ENCODE measurements at places on chromosomes 1 and 21.

DNA sequence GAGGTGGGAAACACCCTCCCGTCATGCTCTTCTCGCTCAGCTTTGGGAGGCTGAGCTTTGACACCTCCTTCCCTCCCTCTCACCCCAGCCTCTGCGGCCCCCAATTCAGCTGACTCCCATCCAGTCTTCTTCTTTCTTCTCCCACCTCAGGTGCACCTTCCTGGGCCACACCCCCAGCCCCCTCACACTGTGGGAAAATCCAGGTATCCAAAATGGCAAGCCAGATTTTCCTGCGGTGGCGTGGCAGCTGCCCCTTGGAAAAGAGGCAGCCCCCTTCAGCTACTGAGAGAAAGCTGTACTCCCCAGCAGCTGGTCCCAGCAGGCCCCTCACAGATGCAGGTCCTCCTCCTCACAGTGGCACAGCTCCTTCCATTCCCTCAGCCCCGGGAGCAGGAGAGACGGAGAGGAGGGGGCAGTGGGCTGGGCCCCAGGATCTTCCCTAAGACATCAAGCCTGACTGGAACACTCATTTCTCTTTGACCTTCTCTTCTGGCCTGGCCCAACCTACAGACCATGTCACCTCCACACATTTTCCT, 61.6 kb downstream of the OPTC start:
- DNase-seq, result no peak

DNA sequence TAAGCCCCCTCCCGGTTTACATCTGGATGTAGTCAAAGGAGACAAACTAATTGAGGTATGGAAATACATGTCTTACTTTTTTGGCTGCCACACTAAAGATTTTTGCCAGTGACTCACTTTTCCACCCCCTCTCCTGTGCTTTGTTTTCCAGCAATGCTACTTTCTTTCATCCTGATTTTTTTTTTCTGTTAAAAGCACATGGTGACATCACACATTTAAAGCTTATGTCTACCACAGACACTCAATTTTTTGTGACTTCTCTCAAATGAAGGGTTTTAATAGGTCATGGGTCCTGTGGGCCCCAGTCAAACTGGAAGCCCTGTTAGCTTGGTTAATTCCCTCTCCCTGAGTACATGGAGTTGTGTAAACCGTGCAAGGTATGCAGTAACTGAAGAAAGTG, 2.2 kb downstream of the PPP1R8 start:
- DNase-seq, result no peak

GRCh38 chr1:4083231-4084047, 183.4 kb upstream of the C1orf174 start:
- DNase-seq, result no peak

- DNase-seq, result no peak
Measured at GRCh38 chr1:31930836-31931592, 7.2 kb downstream of the PTP4A2 start.

DNA sequence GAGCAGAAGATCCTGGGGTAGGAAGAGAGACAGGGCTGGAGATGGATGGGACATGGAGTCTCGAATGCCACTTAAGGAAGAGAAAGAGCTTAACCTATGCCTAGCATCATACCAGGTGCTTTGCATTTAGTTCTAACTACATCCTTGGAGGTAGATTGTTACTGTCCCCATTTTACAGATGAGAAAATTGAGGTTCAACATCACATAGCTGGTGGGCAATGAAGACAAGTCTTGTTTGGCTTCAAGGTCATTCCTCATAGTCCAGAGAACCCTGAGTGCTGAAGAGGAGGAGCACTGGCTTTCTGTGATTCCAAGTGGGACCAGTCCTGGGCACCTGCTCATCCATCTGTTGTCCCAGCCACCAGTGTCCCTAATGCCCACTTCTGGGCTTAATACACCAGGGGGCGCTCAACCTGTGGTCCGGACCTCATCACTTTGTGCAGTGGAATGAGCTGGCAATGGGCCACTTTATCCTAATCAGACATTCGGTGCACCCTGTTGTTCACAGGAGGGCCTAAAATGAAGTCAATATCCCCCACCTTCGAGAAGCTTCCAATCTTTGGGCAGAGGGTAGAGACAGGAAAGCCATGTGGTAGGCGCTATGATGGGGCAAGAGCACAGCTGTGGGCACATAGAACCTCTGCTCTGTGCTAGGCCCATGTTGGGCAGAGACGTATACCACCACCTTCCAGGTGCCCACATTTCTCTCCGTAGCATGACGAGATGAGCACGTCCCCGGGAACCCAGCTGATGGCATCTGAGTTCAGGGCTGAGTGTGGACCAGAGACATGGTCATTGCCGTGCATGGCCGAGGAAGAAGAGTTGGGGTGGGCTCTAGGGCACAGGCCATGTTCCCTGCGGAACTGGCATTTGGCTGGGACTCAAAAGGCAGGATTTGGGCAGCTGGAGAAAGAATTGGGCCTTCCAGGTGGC, 9.2 kb downstream of the RPS6KA1 start:
- no peak for DNase-seq

GRCh38 chr1:83882906-83883305, 116.0 kb downstream of the TTLL7 start:
- no peak for DNase-seq

- no peak for DNase-seq
Measured at GRCh38 chr1:40004857-40005256, 35.7 kb upstream of the CAP1 start.

- no peak for DNase-seq
Measured at GRCh38 chr1:115282807-115283208, 55.2 kb downstream of the NGF start.

- DNase-seq, result no peak
Measured at GRCh38 chr1:222247081-222247480, 300.8 kb downstream of the HHIPL2 start.

GRCh38 chr1:191279266-191279800, 801.7 kb upstream of the BRINP3 start:
- DNase-seq, result no peak

DNA sequence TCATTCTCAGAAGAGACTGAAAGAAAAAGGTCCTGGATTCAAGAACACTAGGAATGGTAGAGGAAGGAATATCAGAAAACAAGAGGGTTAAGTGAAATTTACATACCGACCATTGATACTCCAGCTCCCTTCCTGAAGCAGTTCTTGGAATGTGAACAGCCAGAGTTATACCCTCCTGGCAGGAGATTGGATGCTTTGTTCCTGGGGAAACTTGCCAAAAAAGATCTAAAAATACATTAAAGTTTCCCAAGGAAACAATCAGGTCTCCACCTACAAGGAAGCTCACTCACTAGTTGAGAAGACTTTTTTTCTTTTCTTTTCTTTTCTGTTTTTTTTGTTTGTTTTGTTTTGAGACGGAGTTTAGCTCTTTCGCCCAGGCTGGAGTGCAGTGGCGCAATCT, 91.1 kb downstream of the HLX start:
- DNase-seq, result no peak

DNA sequence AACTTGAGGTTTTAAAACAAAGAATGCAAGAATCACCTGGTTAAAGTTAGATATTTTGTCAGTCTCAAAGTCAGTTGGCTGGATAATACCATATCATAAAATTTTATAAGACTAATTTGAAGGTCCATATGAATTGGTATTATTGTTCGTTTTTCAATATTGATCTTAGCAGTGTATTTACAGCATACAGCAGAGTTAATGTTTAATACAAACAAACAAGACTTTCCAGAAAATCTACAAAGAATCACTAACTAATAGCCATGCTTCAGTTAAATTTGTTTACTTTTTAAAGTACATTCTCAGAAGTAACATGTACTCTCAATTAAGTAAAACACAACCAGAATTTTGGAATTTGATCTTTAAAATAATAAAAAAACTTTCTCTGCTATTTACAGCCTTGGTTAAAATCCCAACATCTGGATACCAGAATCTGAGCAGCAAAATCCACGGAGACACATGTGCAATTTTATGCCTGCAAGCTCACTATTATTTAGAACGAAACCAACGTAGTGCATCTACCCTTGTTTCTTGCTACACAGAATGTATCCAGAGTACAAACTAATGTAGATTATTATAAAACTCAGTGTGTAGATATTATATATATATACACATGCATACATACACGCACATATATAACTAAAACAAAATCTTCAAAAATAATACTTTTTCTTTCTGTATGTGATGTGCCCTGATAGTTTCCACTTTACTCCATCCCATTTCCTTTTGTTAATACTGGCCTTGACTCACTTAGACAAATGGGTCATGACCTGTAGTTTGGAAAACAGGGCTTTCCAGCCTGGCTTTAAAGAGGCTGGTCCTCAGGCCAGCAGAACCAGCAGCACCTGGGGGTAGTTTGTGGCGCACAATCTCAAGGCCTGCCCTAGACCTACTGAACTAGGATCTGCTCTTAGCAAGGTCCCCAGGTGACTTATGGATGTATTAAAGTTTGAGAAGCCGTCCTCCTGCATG, 63.6 kb upstream of the ERG start:
- DNase-seq, result no peak

DNA sequence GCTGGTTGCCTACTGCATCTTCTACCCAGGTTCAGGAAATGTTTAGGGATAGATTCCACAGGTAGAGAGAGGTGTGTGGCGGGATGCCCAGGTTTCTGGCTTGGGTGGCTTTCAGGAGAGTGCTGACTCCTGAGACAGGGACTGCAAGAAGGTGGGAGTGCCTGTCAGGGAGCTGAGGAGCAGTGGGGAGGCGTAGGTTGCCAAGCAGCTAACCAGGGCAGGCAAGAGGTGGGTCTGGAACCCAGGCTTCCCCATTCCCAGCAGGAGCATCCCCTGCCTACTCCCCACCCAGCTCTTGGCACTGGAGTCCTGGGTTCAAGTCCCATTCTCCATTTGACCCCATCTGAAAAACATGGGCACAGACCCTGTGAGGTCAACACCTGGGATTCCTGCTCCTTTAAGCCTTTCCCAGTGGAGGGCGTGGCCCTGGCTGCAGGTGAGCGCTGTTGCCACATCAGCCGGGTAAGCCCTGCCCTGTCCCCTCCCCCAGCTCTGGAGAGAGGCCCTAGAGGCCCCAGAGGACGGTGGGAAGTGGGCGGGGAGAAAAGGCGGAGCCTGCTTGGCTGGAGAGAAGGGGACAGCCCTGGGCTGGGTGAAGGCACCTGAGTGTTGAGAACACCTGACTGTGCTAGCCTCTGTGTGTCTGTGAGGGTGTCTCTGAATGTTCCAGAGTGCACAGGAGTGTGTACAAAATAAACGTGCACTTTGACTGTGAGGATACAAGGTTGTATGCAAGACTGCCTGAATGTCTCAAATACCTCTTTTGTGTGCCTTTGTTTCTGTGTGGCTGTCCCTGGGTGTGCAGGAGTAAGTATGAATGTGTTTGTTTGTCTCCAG, 14.0 kb upstream of the SYNC start:
- DNase-seq, result peak; percentile 37
